ENCODE measurements at places on chromosomes 6 and 20.

GRCh38 chr6:431504-431903 is 40.0 kb downstream of the IRF4 start:
- DNase-seq: no peak

GRCh38 chr6:140774080-140774505 is 1358.6 kb upstream of the GJE1 start:
- DNase-seq: no peak

GRCh38 chr20:34553366-34553867 is 5.1 kb upstream of the MAP1LC3A start:
- DNase-seq: no peak

GRCh38 chr6:30688569-30688968 is 2.1 kb upstream of the PPP1R18 start:
- no peak for DNase-seq

DNA sequence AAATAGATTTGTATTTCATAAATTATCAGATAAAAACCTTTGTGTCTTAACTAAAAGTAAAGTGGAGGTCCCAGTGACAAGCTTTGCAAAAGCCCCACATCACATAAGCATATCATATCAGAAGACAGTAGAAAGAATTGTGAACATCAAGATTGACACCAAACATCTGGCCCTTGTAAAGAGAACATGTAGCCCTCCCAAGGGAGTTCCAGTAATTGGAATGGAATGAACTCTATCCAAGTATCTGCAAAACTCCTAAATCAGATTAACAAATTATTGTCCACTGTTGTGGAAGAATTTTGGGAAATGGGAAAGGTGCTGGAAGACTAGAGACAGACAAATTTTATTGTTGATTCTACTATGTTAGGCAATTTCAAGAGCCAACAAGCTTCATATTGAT is 268.8 kb downstream of the KCNQ5 start:
- no peak for DNase-seq

DNA sequence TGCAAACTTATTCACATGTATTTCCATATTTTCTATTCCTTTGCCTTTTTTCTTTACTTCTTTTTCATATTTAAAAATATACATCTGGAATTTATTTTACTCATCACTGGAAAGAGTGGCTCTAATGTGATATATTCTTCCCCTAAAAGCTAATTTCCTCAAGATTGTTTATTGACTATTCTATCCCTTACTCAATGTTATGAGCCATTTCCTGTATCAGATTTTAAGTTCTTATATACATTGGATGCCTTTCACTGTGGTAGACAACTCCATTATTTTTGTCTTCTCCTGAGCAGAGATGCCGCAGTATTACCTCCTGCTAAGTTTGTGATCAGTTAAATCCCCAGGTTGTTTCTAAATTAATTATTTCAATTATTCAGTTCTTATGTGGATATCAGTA is 418.4 kb upstream of the JAG1 start:
- DNase-seq: no peak

GRCh38 chr6:46652232-46652602 is 401 bp downstream of the CYP39A1 start:
- no peak for DNase-seq

DNA sequence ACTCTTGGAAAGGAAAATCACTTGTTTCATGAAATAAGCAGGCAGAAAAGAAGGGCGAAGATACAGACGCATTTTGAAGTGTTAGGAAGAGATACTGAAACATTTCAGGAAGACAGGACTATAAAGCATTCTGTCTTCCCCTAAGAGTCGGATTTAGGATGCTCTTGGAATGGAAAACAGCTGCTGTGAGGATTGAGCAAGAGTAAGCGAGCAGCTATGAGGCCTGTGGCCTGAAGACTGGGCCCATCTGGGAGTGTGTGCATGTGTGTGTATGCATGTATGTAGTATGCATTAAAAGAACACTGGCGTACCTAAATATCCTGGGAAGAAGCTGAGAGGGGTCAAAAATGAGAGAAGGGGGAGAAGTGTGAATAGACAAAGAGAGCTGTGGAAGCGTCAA is 83.6 kb downstream of the SIM1 start:
- no peak for DNase-seq

Data from hematopoietic multipotent progenitor cell treated with erythropoietin and hydrocortisone succinate and interleukin-3 and kit ligand, for 15 days (in vitro differentiated cells).